ENCODE measurements at places on chromosomes 3 and 15. TPM values are rescaled to one million over a fixed set of nuclear protein-coding genes. Genes with fewer than 3 reads are reported as not detected.

GRCh38 chr3:55795746-55796145 is 308.6 kb upstream of the WNT5A start:
- DNase-seq: no peak

- DNase-seq: no peak
Observed at GRCh38 chr3:129315998-129316247, 37.3 kb downstream of the HMCES start.

DNA sequence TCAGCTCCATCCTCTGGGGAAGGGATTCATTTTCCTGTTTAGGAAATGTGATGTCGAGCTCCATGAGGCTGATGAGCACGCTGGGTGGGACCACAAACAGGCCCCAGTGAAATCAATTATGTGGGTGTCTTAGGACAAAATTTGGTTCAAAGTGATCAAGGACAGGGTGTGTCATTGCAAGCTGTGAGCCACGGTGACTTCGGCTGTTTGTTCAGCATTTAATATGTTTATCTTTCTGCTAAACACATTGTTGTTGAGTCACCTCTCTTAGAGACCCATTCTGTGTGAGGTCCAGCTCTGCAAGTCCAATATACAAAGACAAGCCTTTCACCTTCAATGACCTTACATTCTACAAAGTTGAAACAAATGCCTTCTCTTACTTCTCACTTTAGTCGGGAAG is 41.3 kb downstream of the SSR3 start:
- DNase-seq: no peak

DNA sequence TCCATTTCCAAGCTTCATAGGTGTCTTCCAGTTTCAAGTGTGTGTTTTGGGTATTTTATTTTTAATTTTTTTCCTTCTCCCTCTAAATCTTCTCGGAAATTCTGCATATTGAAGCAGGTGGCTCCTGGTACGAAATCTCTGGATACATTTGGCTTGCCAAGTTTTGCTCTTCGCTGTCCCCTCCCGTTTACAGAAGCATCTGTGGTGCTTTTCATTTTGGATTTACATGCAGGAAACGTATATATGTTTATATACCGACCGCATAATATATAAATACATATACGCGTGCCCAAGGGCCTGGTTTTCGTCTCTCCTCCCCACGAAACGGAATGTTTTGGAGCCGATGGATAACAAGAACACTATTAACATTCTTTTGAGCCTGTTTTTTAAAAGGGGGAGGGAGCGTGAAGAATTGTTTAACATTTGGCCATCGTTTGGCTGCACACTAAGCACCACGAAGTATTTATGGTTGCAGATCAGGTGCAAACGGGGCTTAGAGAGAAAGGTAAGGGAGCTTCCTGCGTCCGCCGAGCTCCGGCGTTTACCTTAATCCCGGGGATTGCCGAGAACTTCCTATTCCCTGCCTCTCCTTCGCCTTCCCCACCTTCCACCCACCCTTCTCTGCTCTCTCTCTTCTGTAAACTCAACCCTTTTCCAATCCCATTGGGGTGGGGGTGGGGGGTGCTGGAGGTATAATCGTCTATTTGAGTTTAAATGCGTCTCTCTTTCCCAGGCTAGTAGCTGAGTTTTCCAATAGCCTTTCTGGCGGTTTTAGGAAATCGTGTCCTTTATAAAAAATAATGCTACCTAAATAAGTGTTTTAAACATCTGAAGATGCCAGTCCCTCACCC is 1.1 kb upstream of the NLGN1 start:
- DNase-seq: no peak

DNA sequence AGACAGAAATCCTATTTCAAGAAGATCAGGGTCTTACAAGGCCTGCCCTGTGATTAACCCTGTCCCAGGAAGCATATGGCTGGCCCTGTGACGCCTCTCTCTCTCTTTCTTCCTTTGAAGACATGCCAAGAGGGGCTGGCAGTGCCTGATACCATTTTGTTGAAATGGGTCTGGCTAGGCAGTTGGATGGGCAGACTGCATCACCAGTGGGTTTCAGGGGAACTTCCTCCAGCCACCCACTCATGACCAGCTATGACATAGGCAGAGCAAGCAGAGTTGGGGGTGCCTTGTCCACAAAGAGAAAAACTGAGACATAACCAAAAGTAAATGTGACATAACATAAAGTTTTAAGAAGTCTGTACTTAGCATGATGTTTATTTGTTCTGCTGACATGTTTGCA is 31.4 kb upstream of the MANF start:
- no peak for DNase-seq

DNA sequence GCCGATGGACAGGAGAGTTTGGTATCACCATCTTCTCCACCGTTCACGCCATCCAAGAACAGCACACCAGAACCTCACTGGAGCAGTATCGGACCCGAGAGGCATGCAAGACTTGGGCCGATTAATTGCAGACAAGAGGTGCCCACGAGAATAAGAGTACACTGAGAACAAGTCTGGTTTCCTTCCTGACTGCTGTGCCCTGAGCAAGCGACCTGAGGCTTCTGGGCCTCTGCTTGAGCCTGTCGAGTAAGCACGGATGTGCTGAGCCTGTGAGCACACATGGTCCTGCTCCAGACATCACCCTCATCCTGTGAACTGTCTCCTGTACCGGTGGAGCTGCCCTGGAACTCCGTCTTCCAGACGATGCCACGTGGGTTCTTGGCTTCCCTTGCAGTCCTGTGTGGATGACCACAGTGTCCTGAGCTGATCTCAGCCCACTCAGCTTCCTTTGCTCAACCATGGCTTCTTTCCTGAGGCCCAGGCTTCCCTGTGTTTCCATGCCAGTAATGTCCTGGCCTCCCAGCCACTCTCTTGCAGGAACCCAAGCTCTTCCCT is 34.3 kb upstream of the SNRPA1 start:
- DNase-seq: peak; percentile 43

GRCh38 chr3:35322070-35322469 is 317.3 kb upstream of the ARPP21 start:
- DNase-seq: no peak

GRCh38 chr3:159964166-159964973 is 24.3 kb upstream of the IL12A start:
- no peak for DNase-seq

DNA sequence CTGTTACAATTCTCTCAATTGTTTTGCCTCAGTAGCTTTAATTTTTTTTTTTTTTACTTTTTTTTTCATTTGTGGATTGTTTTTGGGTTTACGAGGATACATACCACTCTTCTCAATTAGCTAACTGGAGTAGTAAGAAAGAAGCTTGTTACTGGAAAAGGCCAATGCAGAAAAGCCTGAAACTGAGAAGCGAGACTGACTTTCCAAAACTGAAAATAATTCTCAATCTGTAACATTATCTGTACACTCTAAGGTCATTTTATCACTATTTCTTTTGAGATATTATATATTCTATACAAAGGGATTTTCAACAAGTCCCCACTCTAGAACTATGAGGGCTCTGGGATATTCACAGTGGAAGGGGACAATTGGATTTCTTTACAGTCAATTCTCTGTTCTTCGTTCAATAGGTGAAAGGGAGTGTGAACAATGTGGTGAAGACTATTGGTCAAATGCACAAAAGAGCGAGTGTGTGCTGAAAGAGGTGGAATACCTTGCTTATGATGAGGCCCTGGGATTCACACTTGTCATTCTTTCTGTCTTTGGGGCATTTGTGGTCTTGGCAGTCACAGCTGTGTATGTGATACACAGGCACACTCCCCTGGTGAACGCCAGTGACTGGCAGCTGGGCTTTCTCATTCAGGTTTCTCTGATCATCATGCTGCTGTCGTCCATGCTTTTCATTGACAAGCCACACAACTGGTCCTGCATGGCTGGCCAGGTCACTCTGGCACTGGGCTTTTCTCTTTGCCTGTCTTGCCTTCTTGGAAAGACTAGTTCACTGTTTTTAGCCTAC is 83.9 kb upstream of the KCNAB1 start:
- DNase-seq: no peak

GRCh38 chr15:72968531-72968922 is 83.7 kb upstream of the NEO1 start:
- no peak for DNase-seq

- peak; percentile 67 for DNase-seq
Observed at GRCh38 chr3:12180218-12180617, 21.5 kb upstream of the TIMP4 start.

DNA sequence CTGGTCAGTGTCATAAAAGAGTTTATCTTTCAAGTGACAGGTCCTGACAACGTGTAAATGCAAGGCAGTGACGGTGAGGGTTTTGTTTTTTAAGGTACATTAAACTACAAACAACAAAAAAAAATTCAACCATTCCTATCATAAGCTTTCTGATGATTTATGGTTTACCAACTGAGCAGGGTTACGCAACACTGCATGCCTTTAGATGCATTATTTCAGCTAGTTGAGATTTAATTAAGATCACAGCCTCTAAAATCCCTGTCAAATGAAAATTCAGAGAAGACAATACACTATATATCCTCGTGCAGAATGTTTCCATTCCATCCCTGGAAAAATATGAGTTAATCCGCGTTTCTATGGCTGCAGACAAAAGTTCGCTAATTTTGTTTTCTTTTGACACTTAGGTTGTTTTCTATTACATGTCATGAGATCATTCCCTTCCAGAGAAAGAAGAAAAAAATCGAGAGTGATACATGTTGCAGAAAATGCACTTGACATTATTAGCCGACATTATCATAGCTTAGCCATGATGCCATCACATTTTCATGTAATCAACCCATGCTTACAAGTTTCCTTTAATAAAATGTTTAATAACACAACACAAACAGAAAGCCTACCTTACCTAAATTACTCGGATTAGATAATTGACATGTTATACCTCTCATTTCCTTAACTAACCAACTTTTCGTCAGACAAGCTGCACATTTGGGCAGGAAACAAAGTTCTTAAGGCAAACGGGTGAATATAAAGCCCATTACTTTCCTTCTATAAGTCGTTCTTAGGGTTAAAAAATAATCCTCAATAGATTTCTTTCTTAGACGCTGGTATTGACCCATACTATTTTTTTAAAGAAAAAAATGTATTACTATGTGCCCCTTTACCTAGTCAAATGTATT is 521.2 kb downstream of the FOXP1 start:
- DNase-seq: no peak

GRM2 gene
- total RNA-seq: 0.40 TPM

CGNL1 gene
- total RNA-seq: 38.1 TPM

MYZAP gene
- total RNA-seq: 3.7 TPM

AMT gene
- 12.4 TPM for total RNA-seq

ARGFX gene
- total RNA-seq: not detected

ROBO2 gene
- total RNA-seq: 1.6 TPM

GOLGA8J gene
- total RNA-seq: 0.89 TPM

ATP13A4 gene
- total RNA-seq: 1.2 TPM

C3orf22 gene
- total RNA-seq: not detected
